ENCODE measurements at places on chromosomes 11 and 22. TPM values are rescaled to one million over a fixed set of nuclear protein-coding genes. Genes with fewer than 3 reads are reported as not detected.

The SLC43A1 gene
- total RNA-seq, result 31.7 TPM

The ASCL2 gene
- total RNA-seq, result 0.68 TPM

The SMC1B gene
- total RNA-seq, result 0.50 TPM

The POTEH gene
- not detected for total RNA-seq

The GGT5 gene
- not detected for total RNA-seq

The NEFH gene
- total RNA-seq, result 2.7 TPM

The NUDT8 gene
- total RNA-seq, result 10.8 TPM

The GRAP2 gene
- total RNA-seq, result 111 TPM

The SPDYC gene
- not detected for total RNA-seq

The ESRRA gene
- total RNA-seq, result 38.5 TPM

The PTPRCAP gene
- total RNA-seq, result 398 TPM

The CASP12 gene
- 0.83 TPM for total RNA-seq

The FIBIN gene
- total RNA-seq, result not detected

The UPK3A gene
- not detected for total RNA-seq

The GLYATL2 gene
- not detected for total RNA-seq

The KLHDC7B gene
- 8.0 TPM for total RNA-seq

The GTSE1 gene
- 76.2 TPM for total RNA-seq

The SCGB1A1 gene
- not detected for total RNA-seq

The MTFP1 gene
- 49.5 TPM for total RNA-seq

The OR10AG1 gene
- total RNA-seq, result not detected

The LINC01488 gene
- not detected for total RNA-seq

The ACRV1 gene
- not detected for total RNA-seq

The DRD2 gene
- 0.86 TPM for total RNA-seq

The FAM227A gene
- 0.10 TPM for total RNA-seq

The SEPTIN3 gene
- total RNA-seq, result 3.2 TPM

The CCDC87 gene
- total RNA-seq, result not detected

The SHISA8 gene
- not detected for total RNA-seq

The FAM111B gene
- total RNA-seq, result 48.6 TPM
